ENCODE measurements at places on chromosomes 4 and X.

- no peak for DNase-seq
Observed at GRCh38 chr4:118410138-118410537, 57.3 kb upstream of the PRSS12 start.

DNA sequence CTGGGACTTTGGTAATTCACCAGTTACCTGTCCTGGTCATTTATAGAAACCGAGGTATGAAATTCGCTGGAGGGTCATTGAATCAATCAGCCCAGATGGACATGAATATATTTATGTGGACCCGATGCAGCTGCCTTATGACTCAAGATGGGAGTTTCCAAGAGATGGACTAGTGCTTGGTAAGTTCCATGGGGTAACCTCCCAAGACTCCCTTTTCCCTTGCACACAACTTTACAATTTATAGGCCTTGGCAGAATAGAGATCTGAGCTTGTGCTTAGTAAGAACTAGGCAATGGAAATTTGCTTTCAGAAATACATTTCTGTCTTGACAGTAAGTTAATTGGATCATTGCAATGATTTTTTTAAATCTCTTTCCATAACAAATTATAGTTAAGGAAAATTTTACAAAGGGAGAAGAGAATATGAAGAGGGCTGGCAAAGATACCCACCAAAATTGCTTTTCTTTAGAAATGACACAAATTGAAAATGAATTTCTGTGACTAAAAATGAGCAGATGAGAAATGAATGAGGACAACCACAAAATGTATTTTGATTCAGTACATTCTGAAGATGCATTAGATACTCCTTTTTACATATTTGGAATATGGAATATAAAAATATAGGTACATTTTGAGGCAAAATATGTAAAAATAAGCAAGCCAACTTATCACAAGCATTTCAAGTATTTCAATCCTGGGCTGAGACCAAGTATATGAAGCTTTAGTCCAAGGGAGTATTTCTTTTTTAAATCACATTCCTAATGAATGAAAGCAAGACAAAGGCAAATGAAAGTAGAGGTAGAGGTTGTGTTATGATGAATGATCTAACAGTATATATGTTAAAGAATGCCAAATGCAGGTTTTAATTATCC is 45.9 kb downstream of the PDGFRA start:
- no peak for DNase-seq

- DNase-seq, result no peak
Observed at GRCh38 chr4:184958923-184959210, 59.4 kb upstream of the HELT start.

DNA sequence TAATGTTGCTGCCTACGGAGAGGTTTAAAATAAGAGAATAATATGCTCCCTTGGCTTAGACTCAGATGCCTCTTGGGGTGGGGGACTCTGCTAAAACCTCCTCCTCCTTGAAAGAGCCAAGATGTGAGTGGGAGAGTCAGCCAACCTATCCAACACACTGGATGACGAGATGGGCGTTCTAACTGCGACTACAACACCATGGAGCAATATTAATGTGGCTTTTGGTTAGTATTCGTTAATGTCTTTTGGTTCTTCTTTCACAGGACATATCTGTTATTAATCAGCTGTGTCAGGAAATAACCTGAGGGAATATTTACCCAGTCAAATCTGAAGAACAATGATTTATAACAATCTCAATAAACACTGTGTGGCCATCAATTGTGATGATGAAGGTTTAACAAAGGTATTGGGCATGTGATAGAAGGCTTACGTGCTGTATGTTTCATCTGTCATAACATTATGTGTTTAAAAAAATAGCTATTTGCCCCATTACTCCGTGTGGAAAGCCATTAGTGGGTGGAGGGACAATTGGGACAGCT is 143.5 kb upstream of the FTHL17 start:
- no peak for DNase-seq

- peak; percentile 49 for DNase-seq
Observed at GRCh38 chrX:136209016-136209738, 42.0 kb downstream of the MAP7D3 start.

GRCh38 chrX:320126-320783 is 1.7 kb upstream of the GTPBP6 start:
- no peak for DNase-seq

DNA sequence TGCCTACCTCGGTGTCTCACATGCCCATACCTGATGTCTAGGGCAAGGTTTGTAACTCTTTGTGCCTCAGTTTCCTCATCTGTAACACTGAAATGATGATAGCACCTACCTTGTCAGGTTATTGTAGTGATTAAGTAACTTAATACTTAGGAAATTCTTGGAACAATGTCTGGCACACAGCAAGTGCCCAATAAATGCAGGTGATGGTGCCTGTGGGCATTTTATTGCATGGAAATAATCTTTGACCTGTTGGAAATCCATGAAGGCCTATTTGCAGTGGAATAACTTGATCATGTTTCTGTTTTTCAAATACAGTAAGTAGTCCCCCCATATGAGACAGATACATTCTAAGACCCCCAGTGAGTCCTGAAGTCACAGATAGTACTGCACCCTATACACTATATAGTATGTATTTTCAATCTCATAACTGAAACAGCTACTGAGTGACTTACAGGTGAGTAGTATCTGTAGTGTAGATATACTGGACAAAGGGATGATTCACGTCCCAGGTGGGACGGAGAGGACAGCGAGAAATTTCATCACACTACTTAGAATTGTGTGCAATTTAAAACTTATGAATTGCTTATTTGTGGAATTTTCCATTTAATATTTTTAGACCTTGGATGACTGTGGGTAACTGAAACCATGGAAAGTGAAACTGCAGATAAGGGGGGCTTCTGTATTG is 42.1 kb downstream of the AFF1 start:
- no peak for DNase-seq

DNA sequence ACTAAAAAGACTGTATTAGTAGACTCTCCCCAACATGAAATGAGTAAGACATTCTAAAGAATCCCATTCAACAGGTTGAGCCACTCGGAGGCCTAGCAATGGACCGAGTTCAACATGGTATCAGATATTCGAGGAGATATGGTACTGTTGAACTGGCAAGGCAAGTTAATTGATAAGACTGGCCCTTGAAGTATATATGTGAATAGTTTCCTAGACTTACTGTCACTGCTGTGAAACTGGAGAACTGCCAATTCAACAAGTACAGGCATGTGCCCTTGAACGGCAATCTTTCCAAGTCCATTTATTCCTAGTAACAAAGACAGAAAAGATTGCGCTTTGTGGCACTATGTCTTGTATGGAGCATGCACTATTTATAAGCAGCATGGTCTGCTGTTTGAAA is 24.4 kb downstream of the FAT1 start:
- DNase-seq, result no peak

DNA sequence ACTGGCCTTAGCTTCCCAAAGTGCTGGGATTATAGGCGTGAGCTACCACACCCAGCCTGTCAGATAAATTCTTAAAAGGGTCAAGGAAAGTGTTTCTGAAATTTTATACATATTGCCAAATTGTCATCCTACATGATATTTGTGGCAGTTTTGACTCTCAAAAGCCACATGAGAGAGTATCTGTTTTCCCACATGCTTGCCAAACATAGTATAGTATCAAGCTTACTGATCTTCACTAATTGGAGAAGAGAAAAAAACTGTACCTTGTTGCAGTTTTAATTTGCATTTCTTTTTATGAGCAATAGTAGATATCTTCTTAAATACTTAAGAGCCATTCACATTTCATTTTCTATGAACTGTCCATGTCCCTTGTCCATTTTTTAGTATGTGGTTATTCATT is 83.6 kb downstream of the TET2 start:
- DNase-seq, result no peak

GRCh38 chr4:163548481-163549243 is 54.2 kb downstream of the TMA16 start:
- DNase-seq, result peak; percentile 58

DNA sequence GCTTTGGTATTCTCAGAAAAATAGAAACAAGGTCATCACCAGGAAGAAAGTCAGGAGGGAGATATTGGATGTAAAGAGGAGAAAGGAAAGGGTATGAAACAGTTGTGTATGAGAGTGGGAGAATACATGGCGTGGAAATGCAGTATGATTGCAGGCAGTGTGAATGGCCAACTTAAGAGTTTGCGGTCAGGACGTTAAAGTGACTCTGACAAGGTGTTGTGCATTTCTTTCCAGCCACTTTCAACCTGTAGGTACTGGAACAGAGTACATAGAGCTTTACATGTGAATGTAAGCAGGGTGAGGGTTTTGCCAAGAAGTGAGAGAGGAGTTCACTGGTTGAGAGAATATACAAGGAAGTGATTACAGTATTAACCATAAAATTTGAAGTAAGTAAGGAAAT is 15.7 kb downstream of the ATP10D start:
- no peak for DNase-seq

- no peak for DNase-seq
Observed at GRCh38 chr4:137467537-137467936, 64.8 kb downstream of the PCDH18 start.

DNA sequence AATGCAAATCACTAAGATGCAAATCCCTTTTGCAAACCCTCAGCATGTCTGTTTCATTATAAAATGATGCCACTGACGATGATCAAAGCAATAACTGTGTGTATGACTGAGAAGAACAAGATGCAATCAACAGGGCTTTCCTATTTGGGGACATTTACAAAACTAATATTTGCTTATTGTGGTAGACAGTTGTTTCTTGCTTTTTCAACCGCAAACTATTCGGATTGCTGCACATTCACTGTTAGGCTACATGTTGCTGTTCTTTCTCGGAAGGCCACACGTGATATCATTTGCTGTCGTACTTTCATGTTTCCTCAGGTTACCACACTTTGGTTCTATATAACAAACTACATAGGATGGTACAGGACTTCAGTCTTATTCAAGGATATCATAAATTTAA is 49.8 kb downstream of the NPY5R start:
- DNase-seq, result no peak

- no peak for DNase-seq
Observed at GRCh38 chr4:184899261-184900134, 73.7 kb upstream of the ACSL1 start.

GRCh38 chrX:154661899-154662298 is 8.5 kb upstream of the CTAG2 start:
- DNase-seq, result no peak

DNA sequence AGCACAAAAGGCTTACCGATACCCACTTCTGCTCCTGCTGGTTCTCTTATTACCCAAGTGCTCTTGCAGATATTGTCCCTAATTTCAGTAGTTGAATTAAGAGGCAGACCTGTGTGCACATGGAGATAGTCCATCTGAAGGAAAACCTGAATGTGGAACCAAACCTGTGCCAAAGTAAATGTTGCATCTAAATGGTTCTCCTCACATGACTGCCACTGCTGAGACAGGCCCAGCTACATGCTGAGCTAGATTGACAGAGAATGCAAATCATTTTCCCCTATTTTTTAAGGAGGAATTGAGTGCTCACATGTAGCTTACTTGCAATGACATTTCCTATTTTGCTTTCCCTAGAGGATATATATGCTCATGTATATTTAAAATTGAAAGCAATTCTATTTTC is 609.1 kb upstream of the TECRL start:
- DNase-seq, result no peak

DNA sequence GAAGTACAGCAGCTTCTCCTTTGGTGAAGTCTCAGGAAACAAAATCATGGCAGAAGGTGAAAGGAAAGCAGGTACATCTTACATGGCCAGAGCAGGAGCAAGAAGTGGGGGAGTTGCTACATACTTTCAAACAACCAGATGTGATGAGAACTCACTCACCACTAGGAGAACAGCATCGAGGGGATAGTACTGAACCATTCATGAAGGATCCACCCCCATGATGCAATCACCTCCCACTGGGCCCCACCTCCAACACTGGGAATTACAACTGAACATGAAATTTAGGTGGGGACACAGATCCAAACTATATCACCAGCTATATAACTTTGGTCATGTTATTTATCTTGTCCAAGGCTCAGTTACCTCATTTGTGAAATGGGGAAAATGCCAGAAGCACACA is 159.4 kb downstream of the OPHN1 start:
- no peak for DNase-seq

Data from CD4-positive, alpha-beta T cell treated with Interleukin-15 for 4 hours (primary cell).